Breast epithelium (tissue), 4 donors: ENCODE measurements at places on chromosomes 5 and 9. TPM values are rescaled to one million over a fixed set of nuclear protein-coding genes. Genes with fewer than 3 reads are reported as not detected.

Gene PKD2L2
- not detected for total RNA-seq

DNA sequence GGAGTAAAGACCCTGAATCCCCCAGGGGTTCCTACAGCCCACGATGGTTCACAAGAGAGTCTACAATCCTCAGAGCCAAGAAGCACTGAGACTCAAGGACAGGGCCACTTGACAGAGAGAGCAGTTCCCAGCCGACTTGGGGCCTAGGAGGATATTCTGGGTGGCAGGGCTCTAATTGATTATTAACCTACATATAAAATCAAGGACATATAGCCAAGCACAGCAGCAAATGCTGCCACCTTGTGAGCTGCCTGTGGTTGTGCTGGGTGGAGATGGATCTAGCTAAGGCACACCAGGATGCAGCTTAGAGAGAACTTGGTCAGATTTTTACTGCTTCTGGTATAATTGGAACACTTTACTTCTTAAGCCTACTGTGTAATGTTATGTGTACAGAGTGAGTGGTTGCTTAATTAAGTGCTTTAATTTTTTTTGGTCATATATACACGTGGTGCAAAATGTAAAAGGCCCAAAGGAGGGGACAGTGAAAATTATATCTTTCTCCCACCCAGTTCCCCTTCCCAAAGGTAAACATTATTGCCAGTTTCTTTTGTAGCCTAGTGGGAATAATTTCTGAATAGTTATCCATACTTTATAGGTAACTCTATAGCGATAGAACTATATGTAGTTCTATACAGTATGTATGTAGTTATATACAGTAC lies 78.8 kb downstream of the F2RL2 start:
- no peak for DNase-seq

DNA sequence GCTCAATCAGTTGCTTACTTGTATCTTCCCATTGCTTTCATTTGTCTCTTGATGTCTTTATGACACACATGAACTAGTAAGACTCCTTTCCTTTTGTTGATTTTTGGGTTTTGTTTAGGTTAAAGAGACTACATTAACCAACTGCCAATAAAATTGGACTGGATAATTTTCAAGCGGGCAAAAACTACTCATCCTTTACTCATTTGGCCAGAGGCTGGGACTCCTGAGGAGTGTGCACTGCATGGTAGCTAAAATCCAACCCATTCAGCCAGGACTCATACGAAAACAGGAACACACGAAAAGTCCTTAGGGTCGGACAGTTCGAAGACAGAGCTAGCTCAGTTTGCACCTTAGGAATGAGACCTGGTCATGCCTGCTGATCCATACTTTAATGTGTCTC lies 6.0 kb downstream of the SLC46A2 start:
- DNase-seq, result no peak

- DNase-seq, result no peak
These were observed 165.1 kb upstream of the S1PR3 start for GRCh38 chr9:88826181-88826580.

- DNase-seq, result no peak
These were observed 6.1 kb upstream of the AJM1 start for GRCh38 chr9:136835932-136836904.

- DNase-seq, result no peak
These were observed 22.1 kb upstream of the NDST1 start for GRCh38 chr5:150485693-150486401.

DNA sequence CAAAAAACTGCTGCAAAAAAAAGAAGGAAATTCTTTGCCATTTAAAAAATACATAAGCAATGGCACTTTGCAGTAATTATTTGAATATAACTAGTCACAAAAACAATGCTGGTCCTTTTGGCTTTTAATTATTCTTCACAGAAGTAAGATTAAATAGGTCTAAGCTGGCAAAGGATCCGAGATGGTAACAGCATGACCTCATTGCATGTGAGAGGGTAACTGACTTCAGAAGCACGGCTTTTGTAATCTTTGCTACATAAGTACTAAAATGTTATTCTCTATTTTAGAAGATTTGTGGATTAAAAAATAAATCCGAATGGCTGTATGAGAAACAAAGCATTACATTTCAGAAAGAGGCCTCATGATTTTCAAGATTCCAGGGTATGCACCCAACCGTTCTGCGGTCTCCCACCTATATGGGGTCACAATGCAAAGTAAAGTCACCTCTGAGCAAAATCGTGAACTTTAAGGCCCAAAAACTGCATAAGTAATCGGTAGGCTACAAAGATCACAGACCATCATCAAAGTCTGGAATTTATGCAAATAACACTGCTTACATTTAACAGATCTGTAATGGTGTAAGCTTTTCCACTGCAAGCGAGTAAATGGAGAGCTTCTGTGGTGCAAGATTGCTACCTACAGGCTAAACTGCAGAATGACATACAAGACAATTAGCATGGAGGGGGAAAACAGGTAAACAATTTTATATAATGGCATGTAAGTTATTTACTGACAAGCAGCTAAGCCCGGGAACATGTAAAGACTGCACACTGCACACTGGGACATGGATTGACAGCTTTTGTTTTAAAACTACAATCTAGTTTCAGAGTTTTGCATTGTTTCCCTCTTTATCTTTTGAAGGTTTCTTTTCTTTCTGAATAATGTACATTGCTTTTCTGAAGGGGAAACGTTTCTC lies 231.6 kb downstream of the SLF1 start:
- DNase-seq, result no peak

- no peak for DNase-seq
These were observed 426.5 kb downstream of the NR2F1-AS1 start for GRCh38 chr5:93154535-93154934.
